ENCODE measurements at places on chromosomes 1 and 21. TPM values are rescaled to one million over a fixed set of nuclear protein-coding genes. Genes with fewer than 3 reads are reported as not detected.

DNA sequence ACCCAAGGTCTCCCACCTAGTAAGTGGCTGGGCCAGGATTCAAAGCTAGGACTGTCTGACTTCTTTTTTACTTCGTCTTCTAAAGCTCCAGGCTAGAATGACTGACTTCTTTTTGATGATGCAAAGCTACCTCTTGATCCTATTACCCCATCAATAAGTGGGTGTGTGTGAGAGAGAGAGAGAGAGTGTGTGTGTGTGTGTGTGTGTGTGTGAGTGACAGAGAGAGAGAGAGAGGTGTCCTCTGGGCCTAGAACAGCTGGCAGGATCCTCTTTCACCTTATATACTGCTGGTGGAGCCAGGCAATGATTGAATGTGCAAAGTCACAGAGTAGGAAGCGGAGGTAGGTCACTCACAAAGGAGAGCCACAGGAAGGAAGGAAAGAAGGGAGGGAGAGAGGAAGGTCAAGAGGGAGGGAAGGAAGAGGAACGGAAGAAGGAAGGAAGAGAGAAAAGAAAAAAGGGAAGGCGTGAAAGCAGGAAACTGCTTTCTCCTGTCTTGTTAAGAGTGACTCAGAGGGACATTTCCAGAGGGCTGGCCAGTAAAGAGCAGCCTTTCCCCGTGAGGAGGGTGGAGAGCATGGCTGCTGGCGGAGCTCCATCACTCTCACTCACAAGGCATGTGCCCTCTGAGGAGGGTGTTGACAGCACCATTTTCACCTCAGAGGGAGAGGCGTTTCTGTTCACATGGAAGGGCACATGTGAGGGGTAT lies 68.9 kb downstream of the CDC7 start:
- peak; percentile 57 for DNase-seq

GRCh38 chr1:162204823-162205155 lies 135.3 kb downstream of the NOS1AP start:
- DNase-seq = no peak

Gene SLC45A1
- 3.2 TPM for total RNA-seq

Gene CGN
- 4.3 TPM for total RNA-seq

Gene DMBX1
- total RNA-seq = not detected

- peak; percentile 89 for DNase-seq
Measured at GRCh38 chr1:172429331-172430127, 9.0 kb downstream of the C1orf105 start.

GRCh38 chr21:41442481-41443186 lies 16.6 kb downstream of the MX1 start:
- no peak for DNase-seq

GRCh38 chr1:108712606-108713150 lies at the start of gene FNDC7:
FNDC7 (plus strand) TSS chr1:108712908; CDS start chr1:108712934, 26 bp downstream.
- DNase-seq = no peak

Data from tongue (tissue), 3 donors.